Fibroblast of skin of scalp (primary cell): ENCODE measurements at places on chromosomes 5 and 9.
A peak's percentile ranks its signal among the peaks of the same experiment; 100 is the strongest.

- peak; percentile 96 for DNase-seq
These were observed 12.5 kb upstream of the CTSL start for GRCh38 chr9:87713278-87713987.

GRCh38 chr5:71887680-71888079 is 168.6 kb downstream of the CARTPT start:
- DNase-seq: peak; percentile 91

GRCh38 chr5:82975396-82975795 is 101.8 kb downstream of the TMEM167A start:
- no peak for DNase-seq

GRCh38 chr5:136133222-136133921 is 727 bp downstream of the SMAD5 start:
- DNase-seq: peak; percentile 55

GRCh38 chr5:158521995-158522394 is 577.7 kb downstream of the EBF1 start:
- DNase-seq: peak; percentile 78

GRCh38 chr5:158014372-158014771 is 155.4 kb upstream of the CLINT1 start:
- peak; percentile 69 for DNase-seq
